ENCODE measurements at places on chromosomes 2 and 18.

DNA sequence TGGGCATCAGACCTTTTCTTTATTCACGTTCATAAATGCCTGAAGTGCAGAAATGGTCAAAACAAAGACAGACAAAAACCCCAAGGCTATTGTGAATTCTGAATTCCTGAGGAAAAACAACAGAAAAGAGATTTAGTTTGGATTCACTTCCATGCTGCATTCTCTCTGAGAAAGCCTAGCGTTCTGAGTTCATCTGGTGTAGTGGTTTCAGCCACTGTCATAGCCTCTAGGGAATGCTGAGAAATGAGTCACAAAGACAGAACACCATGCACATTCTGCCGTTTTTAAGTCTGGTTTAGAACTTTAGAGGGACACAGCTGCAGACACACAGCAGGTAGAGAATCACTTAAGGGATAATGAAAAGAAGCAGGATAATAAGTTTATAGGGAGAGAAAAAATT is 93.8 kb downstream of the LRP1B start:
- DNase-seq = peak; percentile 39

DNA sequence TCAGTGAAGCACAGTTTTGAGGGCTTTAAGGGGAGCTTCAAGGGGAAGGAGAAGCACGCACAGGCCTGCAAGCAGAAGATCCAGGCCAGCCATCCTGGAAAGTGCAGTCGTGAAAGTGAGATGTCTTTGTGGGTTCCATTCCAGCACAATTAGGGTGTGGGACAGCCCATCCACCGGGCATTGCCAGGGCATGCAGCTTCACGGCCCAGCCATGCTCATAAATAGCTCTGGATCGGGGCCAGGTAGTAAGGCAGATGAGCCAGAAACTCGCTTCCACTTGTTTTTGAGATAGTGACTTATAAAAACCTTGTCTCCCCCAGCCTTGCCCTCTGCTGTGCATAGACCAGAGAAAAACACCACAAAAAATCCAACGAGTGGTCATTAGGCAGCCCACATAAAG is 21.0 kb downstream of the KDSR start:
- DNase-seq = no peak

DNA sequence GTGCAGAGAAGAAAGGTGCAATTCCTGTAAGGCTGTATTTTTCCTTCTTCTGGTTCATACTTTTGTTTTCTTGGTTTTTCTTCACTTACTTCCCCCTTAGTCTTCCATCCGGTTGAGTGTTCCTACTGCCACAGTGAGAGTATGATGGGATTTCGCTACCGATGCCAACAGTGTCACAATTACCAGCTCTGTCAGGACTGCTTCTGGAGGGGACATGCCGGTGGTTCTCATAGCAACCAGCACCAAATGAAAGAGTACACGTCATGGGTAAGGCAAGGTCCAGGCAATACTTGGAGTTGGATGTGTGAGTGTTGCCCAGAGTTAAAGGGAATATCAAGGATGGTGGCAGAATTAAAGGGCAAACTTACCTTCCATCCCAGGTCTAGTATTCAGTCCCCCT is 108.0 kb downstream of the DTNA start:
- DNase-seq = no peak

DNA sequence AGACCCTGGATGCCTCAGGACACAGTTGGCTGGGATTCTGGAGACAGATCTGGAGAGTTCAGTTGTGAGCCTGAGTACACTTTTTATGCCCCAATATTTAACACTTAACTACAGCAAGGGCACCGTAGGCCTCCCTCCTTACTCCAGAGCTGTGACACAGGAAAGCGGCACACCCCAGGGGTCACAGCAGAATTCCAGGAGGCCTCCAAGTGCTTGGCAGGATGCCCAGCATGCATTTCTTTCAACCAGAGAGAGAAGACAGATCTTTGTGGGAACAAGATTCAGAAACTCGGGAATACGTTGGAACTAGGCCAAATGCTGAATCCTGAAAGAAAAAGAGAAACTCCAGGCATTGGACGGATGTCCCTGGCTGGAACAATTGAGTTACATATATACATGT is 199.2 kb upstream of the NT5C1B start:
- peak; percentile 14 for DNase-seq

DNA sequence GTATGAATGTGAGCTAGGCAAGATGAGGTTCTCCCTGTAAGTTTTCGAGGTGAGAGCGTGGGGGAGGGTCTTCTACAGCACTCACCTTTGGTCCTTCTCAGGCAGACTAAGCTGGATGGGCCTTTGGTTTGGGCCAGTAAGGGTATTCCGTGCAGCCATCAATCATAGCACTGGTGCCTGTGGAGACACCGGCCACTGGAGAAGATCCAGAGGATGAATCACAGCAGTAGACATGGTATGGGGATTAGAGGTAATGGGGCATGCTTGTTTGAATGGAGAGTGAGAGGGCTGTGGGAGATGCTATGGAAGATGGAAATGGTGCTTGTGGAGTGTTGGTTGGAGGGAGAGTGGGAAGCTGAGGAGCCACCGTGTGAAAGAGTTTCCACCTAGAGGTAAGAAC is 16.1 kb downstream of the MAPRE3 start:
- no peak for DNase-seq

- no peak for DNase-seq
These were observed 68.2 kb upstream of the MBOAT2 start for GRCh38 chr2:9071584-9072124.

GRCh38 chr2:54709336-54709809 is 14.1 kb upstream of the EML6 start:
- no peak for DNase-seq
